SJSA1 (cell line): ENCODE measurements at places on chromosomes 1 and 21.

DNA sequence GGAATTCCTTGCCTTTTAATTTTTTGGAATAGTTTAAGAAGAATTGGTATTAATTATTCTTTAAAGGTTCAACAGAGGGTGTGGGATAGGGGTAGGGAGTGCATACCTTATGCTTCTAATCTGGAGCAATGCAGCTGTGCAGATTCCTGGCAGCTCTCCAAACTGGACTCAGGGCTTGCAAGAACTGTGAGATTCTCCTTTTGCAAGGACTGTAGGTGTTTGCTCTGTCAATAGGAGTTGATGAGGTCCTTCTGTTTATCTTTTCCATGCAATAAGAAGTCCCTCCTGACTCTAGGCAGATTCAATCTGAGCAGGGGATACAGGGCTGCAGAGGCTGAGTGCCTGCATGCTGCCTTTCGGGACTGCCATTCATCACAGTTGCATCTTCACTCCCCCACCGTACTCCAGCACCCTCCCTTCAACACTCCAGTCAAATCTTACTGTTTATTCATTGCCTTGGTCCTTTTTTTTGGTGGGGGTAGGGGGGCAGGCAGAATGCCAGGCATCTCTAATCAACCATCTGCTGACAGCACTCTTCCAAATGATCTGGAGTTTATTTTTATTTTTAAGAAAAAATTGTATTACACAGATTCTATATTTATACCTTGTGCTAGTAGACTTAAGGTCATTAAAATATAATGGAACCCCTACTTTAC, 122.3 kb downstream of the DISC1 start:
- DNase-seq = no peak

- DNase-seq = no peak
These were observed 108.1 kb downstream of the TM2D1 start for GRCh38 chr1:61616830-61617229.

DNA sequence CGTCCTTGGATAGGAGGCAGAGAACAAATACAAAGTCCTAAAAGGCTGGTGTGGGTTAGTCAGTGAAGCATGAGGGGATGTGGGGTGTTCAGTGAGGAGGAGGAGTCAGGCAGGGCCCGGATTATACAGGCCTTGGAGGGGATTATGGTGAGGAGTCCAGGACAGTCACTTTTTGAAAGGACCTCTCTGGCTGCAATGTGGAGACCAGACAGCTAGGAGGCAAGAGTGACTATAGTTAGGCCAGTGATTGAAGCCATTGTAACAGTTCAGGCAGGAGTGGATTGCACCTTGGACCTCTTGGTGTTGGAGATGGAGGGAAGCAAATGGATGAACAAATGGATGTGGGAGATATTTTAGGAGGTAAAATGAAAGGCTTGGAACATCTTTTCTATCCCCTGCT, 115.8 kb downstream of the C1orf94 start:
- no peak for DNase-seq

DNA sequence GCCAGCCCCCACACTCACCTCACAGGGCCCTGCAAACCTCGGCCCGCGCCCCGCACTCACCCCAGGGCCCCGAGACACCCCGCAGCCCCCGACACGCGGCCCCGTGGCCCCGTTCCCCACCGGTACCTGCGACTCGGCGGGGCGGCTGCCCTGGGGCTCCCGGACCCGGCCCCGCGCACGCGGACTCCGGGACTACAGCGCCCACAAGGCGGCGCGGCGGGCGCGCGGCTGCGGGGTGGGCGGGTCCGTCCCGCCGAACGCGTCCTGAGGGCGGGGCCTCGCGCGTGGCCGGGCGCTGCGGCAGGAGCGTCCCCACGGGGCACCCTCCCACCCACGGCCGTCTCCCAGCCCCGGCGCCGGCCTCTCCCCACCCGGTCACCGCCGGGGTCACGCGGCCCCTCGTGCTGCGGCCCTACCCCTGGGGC, at the start of gene SLC19A1:
Gene SLC19A1, minus strand, starts transcription at position 199 of the 425 bp plus-strand sequence. CDS start 4,481 bp downstream, outside the sequence.
- DNase-seq = no peak

GRCh38 chr1:215198021-215198420, 115.5 kb downstream of the KCNK2 start:
- no peak for DNase-seq

DNA sequence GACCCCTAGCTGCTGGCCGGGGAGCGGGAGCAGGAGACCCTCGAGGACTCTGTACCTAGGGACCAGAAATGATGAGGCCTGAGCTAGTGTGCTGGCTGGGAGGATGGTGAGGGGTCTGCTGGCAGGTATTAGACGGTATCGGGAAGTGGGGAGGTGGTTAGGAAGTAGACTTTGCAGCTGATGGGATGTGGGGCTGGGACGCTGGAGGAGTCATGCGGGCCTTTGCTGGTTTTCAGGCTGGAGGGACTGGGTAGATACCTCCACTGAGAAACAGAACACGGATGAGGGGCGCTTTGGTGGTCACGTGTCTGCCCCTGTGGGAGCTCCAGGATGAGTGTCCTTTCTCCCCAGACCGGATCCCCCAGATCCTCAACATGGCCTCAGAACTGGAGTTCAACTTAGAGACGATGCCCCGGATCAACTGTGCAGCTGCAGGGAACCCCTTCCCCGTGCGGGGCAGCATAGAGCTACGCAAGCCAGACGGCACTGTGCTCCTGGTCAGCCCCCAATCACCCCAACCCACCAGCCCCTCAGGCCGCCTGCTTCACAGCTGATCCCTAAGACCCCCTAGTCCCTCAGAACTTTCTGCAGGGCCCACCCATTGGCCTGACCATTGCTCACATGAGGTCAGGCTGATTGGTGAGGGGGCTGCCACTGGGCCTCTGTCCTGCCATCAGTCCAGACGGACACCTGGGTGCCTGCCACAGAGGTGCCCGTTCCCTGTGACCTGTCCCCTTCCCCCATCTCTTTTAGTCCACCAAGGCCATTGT, 8.0 kb downstream of the TIE1 start:
- no peak for DNase-seq

DNA sequence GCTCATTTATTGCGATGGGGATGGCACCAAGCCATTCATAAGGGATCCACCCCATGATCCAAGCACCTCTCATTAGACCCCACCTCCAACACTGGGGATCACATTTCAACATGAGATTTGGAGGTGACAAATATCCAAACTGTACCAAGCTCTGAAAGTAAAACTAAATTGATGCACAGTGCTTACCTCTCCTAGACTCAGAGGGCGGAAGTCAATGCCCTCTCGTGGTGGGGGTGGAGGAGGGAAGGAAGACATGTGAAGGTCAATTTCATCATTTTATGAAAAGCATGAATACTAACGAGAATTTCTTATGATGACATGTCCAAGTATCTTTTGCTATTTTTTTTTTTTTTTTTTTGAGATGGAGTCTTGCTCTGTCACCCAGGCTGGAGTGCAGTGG, 120.0 kb downstream of the PGBD5 start:
- DNase-seq = no peak
